Sciatic nerve (tissue), 2 donors: ENCODE measurements at places on chromosomes 7 and 10. TPM values are rescaled to one million over a fixed set of nuclear protein-coding genes. Genes with fewer than 3 reads are reported as not detected.

CHST12 gene
- total RNA-seq = 30.7 TPM

SKIDA1 gene
- total RNA-seq = 3.1 TPM

MAP3K8 gene
- 85.2 TPM for total RNA-seq

C10orf62 gene
- total RNA-seq = not detected

UNC5B gene
- total RNA-seq = 4.1 TPM

CTTNBP2 gene
- 21.5 TPM for total RNA-seq

HYAL4 gene
- not detected for total RNA-seq

CCDC3 gene
- 114 TPM for total RNA-seq

IL15RA gene
- total RNA-seq = 9.6 TPM

ELOVL3 gene
- not detected for total RNA-seq

SUN3 gene
- not detected for total RNA-seq

- DNase-seq = no peak
Measured at GRCh38 chr7:84251277-84251781, 56.7 kb upstream of the SEMA3A start.

DNA sequence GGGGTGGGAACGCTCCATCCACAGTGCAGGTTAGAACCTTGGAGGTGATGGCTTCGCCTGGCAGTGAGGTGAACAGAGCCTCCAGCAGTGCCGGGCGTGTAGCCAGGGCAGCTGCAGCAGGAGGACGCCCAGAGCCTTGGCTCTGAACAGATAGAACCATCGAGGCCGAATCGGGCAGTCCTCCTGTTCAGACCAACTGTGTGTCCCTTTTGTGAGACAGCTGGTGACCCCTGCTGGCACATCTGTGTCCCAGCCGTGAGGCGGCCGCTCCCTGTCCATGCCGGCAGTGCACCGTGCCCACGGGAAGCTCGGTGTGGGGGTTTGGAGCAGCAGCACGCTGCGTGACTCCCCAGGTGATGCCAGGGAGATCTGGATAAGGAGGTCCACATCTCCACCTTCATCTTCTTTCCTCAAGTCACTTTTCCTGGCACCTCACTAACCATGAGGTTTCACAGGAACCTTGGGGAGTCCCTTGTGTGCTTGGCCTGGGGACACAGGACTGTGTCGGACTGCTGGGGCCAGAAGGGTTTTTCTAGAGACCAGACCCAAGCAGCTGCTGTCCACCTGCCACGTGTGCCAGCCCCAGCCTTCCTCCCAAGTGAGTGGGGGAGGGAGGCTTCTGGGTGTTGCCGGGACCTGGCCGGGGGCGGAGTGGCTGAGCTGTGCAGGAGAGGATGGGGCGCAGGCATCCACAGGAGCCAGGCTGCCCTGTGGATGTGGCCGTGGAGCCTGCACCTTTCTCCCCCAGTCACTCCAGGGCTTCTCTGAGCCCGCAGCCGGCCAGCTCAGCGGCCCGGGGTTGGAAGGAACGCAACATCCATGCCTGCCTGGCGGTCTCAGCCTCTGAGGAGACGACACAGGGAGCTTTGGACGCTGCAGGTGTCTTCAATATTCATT, 69.4 kb downstream of the DNAJB6 start:
- DNase-seq = no peak

GRCh38 chr10:115167751-115168150, 74.6 kb downstream of the ATRNL1 start:
- no peak for DNase-seq

DNA sequence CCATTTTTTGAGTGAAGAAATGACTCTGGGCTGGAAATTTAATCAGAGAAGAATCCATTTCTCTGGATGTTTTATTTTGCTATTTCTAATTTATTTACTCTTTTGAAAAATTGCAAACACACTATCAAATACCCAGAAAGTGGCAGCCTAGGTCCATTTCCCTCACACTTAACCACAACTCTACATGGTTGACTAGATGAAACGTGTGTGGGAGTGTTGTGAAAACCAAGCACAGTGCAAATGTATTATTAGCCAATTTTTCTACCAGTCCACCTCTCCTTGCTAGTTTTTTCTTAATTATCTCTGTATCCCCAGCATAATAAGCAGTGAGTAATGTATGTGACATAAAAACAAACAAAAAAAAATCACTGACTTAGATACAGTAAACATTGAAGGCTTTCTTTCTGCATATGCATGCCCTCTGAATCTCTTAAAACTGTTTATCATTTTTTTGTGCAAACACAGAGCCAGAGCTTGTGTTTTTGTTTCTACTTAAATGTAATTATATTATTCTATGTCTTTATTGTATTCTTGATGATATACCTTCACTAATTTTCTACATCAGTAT, 30.9 kb downstream of the SCIN start:
- no peak for DNase-seq

GRCh38 chr10:124717911-124718741, 26.1 kb downstream of the FAM53B start:
- DNase-seq = no peak

DNA sequence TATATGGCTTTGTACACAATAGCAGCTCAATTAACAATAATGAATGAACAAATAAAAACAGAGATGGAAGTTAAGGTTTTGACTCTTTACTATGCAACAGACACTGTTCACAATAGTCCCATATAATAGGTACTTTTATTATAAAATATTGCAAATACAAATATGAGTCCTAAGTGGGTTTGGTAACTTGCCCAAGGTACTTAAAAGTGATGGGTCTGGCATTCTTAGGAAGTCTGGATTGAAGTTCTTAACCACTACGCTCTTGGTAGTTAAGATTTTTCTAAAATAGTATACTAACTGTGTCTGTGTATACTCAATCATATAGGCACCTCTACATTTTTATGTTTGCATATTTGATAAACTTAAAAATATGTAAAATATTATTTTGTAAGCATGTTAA, 55.5 kb downstream of the HGF start:
- no peak for DNase-seq

- no peak for DNase-seq
Measured at GRCh38 chr7:116708248-116708647, 36.3 kb downstream of the MET start.

DNA sequence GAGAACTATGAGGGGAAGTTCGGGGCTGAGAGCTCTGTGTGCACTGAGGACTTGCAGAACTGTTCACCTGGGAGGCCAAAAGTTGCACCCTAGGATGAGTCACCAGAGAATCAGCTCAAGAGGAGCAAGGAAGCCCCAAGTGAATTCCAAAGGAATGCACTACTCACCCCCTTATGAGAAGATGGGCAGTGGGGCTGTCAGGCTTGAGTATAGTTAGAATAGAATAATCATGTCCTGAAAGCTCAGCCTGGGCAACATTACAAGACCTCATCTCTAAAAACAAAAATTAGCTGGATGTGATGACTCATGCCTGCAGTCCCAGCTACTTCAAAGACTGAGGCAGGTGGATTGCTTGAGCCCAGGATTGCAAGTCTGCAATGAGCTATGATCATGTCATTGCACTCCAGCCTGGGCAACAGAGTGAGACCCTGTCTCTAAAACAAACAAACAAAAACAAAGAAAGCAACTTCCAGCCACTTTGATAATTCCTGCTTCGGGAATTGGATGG, 30.0 kb downstream of the MAP3K8 start:
- DNase-seq = no peak

DNA sequence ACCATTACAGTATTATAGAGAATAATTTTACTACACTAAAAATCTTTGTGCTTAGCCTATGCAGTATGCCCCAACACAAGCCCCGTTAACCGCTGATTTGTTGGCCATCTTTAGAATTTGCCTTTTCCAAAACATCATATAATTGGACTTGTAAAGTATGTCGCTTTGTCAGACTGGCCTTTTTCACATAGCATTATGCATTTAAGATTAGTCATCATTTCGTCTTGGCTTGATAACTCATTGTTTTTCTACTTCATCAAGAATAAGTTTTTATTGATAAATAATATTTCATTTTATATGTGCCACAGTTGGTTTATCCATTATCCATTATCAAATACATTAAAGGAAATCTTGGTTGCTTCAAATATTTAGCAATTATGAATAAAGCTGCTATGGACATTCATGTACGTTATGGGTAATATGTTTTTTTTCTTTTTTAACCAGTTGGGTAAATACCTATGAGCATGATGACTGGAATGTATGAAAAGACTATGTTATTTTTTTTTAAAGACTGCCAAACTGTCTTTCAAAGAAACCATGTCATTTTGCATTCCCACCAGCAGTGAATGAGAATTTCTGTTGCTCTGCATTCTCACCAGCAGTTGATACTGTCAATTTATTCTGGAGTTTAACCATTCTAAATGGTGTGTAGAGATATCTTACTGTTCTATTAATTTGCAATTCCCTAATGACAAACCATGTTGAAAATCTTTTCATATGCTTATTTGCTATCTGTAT, 273.1 kb upstream of the KCND2 start:
- DNase-seq = no peak

GRCh38 chr10:111473361-111473760, 396.5 kb downstream of the ADRA2A start:
- no peak for DNase-seq

DNA sequence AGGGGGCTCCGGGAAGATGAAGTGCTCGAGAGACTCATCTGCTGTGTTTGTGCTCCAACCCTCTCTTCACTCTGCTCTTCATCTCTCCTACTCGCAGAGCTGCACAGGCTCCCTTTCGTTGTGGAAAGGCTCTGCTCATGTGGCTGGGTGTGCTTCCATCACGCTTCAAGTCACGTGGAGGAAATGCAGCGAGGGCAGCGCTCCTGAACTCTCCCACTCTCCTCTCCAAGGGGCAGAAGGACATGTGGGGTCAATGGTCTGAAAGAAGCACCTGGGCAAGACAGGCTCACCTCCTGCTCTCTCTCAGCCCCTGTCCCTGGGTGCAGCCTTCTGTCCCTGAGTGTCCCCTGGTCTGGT, 72.6 kb downstream of the USP6NL start:
- no peak for DNase-seq

GRCh38 chr10:63628526-63629362, 107.5 kb downstream of the REEP3 start:
- peak; percentile 67 for DNase-seq

DNA sequence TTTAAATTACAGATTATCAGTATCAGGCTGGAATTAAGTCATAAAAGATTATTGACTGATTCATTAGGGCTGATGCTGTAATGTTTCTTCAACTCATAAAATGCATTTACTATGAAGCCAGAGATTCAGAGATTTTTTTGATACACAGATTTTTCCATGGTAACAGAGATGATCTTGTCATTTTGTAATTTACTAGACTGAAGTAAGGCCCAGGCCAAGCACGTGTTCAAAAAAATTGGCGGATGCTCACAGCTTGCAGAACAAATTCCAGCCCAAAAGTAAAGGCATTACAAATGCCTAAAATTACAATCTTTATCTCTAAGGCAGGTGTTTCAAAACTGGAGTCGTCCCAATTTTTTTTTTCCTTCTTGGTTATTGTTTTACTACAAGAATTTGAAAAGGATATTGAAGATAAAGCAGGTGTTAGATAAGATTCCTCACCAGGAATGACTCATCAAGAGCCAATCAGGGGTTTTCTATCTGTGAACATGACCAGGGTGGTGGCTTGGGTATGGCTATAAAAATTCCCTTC, 78.4 kb upstream of the MEOX2 start:
- no peak for DNase-seq

- DNase-seq = peak; percentile 59
Measured at GRCh38 chr10:58335306-58336005, 650 bp downstream of the UBE2D1 start.
